ENCODE measurements at places on chromosomes 13 and 19.

DNA sequence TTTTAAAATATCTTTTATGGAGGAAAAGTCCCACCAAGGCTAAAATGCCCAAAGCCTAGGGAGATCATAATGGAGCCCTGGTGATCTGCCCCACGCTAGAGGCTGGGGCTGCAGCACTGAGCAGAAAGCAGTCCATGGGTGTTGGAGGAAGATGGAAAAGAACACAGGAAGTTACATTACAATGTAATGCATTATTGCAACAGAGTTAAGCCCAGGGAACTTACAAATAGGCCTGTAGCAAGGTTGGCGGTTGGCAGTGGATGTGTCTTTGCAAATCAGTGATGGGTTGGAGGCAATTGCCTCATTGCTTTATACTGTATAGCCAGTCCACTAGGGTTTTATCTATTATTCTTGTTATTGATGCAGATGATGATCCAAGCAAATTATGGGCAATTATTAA, 399.9 kb downstream of the NDFIP2 start:
- no peak overlapping the region for H3K27ac ChIP-seq
- no peaks in the 10 kb centered on the region for H3K27me3 ChIP-seq
- no peak overlapping the region for H3K4me3 ChIP-seq
- H3K36me3 ChIP-seq, result no peaks in the 10 kb centered on the region

DNA sequence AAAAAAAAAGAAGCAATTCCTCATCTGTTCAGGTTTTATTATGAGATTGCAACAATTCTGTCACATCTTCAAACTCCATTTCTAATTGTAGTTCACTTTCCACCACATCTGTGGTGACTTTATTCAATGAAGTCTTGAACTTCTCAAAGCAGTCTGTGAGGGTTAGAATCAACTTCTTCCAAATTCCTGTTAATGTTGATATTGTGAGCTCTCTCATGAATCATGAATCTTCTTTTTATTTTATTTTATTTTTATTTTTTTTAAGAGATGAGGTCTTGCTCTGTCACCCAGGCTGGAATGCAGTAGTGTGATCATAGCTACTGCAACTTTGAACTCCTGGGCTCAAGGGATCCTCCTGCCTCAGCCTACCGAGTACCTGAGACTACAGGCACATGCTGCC, 19.6 kb downstream of the ARHGAP35 start:
- H3K27me3 ChIP-seq, result no peaks in the 10 kb centered on the region
- DNase-seq, result no peak
- peaks cover 13% of the 10 kb centered on the region for H3K4me1 ChIP-seq
- H3K36me3 ChIP-seq, result no peaks in the 10 kb centered on the region
- no peak overlapping the region for H3K27ac ChIP-seq
- no peak overlapping the region for H3K4me3 ChIP-seq

- no peak overlapping the region for H3K27ac ChIP-seq
- DNase-seq, result no peak
- H3K36me3 ChIP-seq, result no peaks in the 10 kb centered on the region
- H3K27me3 ChIP-seq, result no peaks in the 10 kb centered on the region
Measured at GRCh38 chr13:64538711-64539110, 2691.4 kb downstream of the PCDH9 start.

- no peak overlapping the region for H3K27ac ChIP-seq
- no peak overlapping the region for H3K4me3 ChIP-seq
- no peak for DNase-seq
- H3K4me1 ChIP-seq, result no peaks in the 10 kb centered on the region
Measured at GRCh38 chr13:72029981-72030380, 163.0 kb upstream of the DACH1 start.

GRCh38 chr13:41136396-41137031, 3.9 kb upstream of the KBTBD6 start:
- no peak overlapping the region for H3K27ac ChIP-seq
- H3K4me1 ChIP-seq, result peaks cover 3% of the 10 kb centered on the region
- H3K4me3 ChIP-seq, result no peak overlapping the region
- no peaks in the 10 kb centered on the region for H3K36me3 ChIP-seq

DNA sequence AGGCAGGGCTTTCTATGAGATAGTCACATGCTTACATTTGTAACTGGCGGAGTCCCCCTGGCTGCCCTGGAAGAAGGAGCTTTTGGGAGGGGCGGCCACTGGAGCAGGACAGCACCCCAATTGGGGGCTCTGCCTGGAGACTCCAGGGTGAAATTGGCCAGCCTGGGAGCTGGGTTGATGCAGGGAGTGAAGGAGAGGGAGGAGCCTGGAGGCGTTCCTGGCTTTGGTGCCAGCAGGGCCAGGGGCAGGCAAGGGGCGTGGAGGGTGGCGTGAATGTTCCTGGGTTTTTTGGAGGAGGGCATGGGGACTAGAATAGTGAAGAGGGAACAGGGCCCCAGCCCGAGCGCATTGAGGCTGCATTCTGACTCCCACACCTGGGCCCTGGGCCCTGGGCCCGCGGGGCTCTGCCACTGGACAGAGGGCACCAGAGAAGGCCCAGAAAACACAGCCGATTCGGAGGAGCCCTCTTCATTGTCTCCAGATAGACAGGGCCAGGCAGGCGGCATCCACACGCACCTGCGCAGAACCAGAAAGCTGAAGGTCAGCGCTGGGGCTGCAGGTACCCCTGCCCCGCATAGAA, 29.5 kb downstream of the COMP start:
- no peak for DNase-seq
- H3K4me1 ChIP-seq, result peaks cover 40% of the 10 kb centered on the region
- H3K36me3 ChIP-seq, result no peaks in the 10 kb centered on the region

GRCh38 chr13:93473441-93474270, 247.0 kb downstream of the GPC6 start:
- peak; percentile 91 for DNase-seq
- H3K4me3 ChIP-seq, result no peak overlapping the region
- no peaks in the 10 kb centered on the region for H3K36me3 ChIP-seq
- no peaks in the 10 kb centered on the region for H3K27me3 ChIP-seq

DNA sequence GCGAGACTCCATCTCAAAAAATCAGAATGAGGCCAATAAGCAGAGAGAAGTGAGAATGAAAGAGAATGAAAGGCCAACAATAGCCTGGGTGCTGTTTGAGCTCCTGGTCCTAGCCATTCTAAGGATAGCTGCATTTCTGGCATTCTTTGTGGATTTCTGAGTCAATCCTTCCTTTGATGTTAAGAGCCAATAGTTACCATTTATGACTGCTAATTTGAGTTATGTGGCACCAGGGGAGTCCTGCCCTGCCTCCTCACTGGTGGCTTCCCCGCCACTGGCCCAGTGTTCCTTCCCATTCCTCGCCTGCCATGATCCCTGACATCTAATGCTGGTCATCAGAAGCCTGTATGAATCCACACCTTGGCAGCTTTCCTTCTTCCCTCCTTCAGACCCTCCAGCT, 991.2 kb downstream of the UQCRFS1 start:
- H3K4me1 ChIP-seq, result no peaks in the 10 kb centered on the region
- H3K27ac ChIP-seq, result no peak overlapping the region
- H3K36me3 ChIP-seq, result no peaks in the 10 kb centered on the region

- H3K27ac ChIP-seq, result no peak overlapping the region
- no peaks in the 10 kb centered on the region for H3K27me3 ChIP-seq
- H3K4me3 ChIP-seq, result no peak overlapping the region
- DNase-seq, result no peak
- H3K4me1 ChIP-seq, result peaks cover 3% of the 10 kb centered on the region
Measured at GRCh38 chr19:46975011-46975924, 44.4 kb upstream of the NPAS1 start.

DNA sequence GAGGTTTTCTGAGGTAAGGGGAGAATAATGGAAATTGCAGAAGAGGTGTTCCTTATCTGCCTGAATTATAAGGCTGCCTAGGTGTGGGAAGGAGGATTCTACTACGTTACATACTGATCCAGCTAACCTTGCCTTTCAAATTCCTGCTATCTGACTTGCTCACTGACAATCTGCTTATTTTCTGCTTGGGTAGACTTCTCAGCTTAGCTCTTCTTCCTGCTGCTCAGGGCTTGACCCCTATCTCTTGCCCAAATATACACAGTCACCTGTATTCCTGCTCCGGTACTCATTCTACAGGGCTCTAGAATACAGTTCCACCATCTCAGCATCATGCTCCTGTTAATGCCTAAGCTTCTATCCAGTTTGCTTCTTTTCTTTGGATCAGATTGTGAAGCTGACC, 1607.6 kb downstream of the OLFM4 start:
- H3K27me3 ChIP-seq, result no peaks in the 10 kb centered on the region
- no peaks in the 10 kb centered on the region for H3K36me3 ChIP-seq
- no peaks in the 10 kb centered on the region for H3K4me1 ChIP-seq
- no peak overlapping the region for H3K4me3 ChIP-seq

- peak overlapping the region; percentile 90 for H3K27ac ChIP-seq
- peak overlapping the region; percentile 43 for H3K4me3 ChIP-seq
- H3K4me1 ChIP-seq, result peaks cover 27% of the 10 kb centered on the region
- H3K36me3 ChIP-seq, result no peaks in the 10 kb centered on the region
Measured at GRCh38 chr19:33293255-33294057, 8.9 kb downstream of the CEBPA start.

DNA sequence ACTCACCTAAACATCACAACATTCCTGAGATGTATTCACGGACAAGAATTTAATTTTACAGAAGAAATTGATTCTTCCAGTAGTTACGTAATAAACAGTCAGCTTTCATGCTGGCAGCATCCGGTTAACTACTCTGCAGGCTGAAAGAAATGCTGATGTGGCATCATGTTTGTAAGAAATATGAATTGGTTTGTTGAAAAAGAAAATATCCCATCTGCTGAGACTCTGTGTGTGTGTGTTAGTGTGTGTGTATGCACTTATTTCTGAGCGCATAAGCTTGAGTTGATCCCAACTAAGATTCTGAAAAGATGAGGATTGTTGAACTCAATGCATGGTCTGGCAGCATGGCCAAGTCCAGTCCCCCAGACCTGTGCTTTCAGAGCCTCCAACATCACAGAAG, 74.3 kb upstream of the FAM216B start:
- no peaks in the 10 kb centered on the region for H3K36me3 ChIP-seq
- no peak for DNase-seq
- H3K4me3 ChIP-seq, result no peak overlapping the region
- no peaks in the 10 kb centered on the region for H3K4me1 ChIP-seq

- H3K36me3 ChIP-seq, result no peaks in the 10 kb centered on the region
- DNase-seq, result no peak
- no peaks in the 10 kb centered on the region for H3K27me3 ChIP-seq
- no peaks in the 10 kb centered on the region for H3K4me1 ChIP-seq
- no peak overlapping the region for H3K27ac ChIP-seq
Measured at GRCh38 chr13:95106562-95106961, 194.7 kb downstream of the ABCC4 start.

- no peak overlapping the region for H3K4me3 ChIP-seq
- no peaks in the 10 kb centered on the region for H3K36me3 ChIP-seq
- H3K4me1 ChIP-seq, result peaks cover 2% of the 10 kb centered on the region
- no peak for DNase-seq
- H3K27ac ChIP-seq, result no peak overlapping the region
- no peaks in the 10 kb centered on the region for H3K27me3 ChIP-seq
Measured at GRCh38 chr19:57317503-57317902, 2.8 kb upstream of the ZNF543 start.

DNA sequence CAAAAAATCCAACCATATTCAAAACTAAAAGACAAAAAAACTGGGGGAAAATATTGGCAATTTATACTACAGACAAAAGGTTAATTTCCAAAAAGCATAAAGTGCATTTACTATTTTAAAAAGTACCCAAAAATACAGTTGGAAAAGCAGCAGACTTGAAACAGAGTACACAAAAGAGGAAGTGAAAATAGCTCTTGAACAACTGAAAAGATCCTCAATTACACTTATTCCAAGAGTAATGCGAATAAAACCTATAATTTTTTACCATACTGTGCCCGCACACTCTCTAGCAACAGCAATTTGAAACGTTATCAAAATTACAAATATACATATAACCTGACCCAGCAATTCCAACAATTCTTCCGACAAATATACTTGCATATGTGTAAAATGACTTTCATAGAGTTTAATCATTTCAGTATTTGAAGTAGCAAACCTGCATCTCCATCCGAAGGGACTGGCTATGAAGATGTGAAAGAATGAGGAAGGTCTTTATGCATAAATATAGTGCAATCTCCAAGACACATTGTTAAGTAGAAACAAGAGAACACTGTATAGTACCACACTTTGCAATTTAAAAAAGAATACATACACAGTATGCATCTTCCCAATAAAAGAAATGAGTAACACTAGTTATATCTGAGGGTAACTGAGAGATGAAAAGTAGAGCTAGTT, 25.4 kb downstream of the ALG5 start:
- H3K36me3 ChIP-seq, result peaks cover 68% of the 10 kb centered on the region
- no peaks in the 10 kb centered on the region for H3K4me1 ChIP-seq
- no peak overlapping the region for H3K4me3 ChIP-seq
- no peak overlapping the region for H3K27ac ChIP-seq

- H3K27me3 ChIP-seq, result no peaks in the 10 kb centered on the region
- peak; percentile 51 for DNase-seq
- H3K27ac ChIP-seq, result no peak overlapping the region
- H3K4me1 ChIP-seq, result peaks cover 16% of the 10 kb centered on the region
Measured at GRCh38 chr19:30911491-30911890, 437.7 kb downstream of the TSHZ3 start.

GRCh38 chr13:111975539-111976473, 91.1 kb upstream of the SOX1 start:
- no peaks in the 10 kb centered on the region for H3K36me3 ChIP-seq
- no peak for DNase-seq
- no peak overlapping the region for H3K4me3 ChIP-seq
- no peaks in the 10 kb centered on the region for H3K4me1 ChIP-seq
- H3K27ac ChIP-seq, result no peak overlapping the region

GRCh38 chr13:91302111-91302510, 45.4 kb upstream of the MIR17HG start:
- no peak overlapping the region for H3K4me3 ChIP-seq
- H3K36me3 ChIP-seq, result no peaks in the 10 kb centered on the region
- H3K4me1 ChIP-seq, result no peaks in the 10 kb centered on the region
- H3K27me3 ChIP-seq, result no peaks in the 10 kb centered on the region
- no peak overlapping the region for H3K27ac ChIP-seq

DNA sequence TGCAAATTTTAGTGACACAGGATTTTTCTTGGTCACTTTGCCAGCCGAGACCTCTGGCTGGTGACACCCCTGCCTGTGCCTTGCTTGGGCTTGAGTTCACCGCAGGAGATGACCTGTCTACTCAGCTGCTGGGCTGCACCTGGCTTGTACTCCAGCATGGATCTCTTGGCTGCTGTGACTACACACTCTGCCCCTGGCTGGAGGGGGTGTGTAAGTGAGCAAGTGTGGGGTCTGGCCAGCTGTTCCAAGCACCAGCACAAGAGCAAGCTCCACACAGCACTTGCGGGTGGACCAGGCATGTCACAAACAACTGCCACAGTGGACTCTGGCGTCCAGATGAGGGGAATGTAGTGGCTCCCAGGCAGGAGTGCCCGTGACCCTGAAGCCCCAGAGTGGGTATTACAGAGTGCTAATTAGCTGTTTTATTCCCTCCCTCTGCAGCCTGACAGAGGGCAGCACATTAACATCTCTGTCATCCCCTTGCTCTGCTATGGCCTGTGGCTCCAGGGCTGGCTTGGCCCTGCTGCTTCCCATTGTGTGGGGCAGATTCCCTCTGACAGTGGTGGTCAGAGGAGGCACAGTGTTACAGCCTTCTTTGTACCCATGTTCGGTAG, 1387.2 kb downstream of the OLFM4 start:
- no peak for DNase-seq
- no peaks in the 10 kb centered on the region for H3K4me1 ChIP-seq
- H3K36me3 ChIP-seq, result no peaks in the 10 kb centered on the region
- no peak overlapping the region for H3K4me3 ChIP-seq

GRCh38 chr13:70407486-70407885, 299.2 kb upstream of the KLHL1 start:
- H3K4me1 ChIP-seq, result peaks cover 3% of the 10 kb centered on the region
- no peaks in the 10 kb centered on the region for H3K36me3 ChIP-seq
- no peaks in the 10 kb centered on the region for H3K27me3 ChIP-seq
- no peak overlapping the region for H3K4me3 ChIP-seq
- no peak overlapping the region for H3K27ac ChIP-seq

- H3K27ac ChIP-seq, result peak overlapping the region; percentile 89
- H3K27me3 ChIP-seq, result no peaks in the 10 kb centered on the region
- H3K36me3 ChIP-seq, result no peaks in the 10 kb centered on the region
- peak overlapping the region; percentile 86 for H3K4me3 ChIP-seq
- DNase-seq, result no peak
Measured at GRCh38 chr19:58380037-58380661, 681 bp downstream of the ZNF837 start.
